ENCODE measurements at places on chromosomes 13 and 19.

GRCh38 chr13:95317039-95317989, 16.1 kb upstream of the ABCC4 start:
- peaks cover 4% of the 10 kb centered on the region for H3K4me1 ChIP-seq
- H3K4me3 ChIP-seq = no peak overlapping the region
- H3K36me3 ChIP-seq = no peaks in the 10 kb centered on the region

DNA sequence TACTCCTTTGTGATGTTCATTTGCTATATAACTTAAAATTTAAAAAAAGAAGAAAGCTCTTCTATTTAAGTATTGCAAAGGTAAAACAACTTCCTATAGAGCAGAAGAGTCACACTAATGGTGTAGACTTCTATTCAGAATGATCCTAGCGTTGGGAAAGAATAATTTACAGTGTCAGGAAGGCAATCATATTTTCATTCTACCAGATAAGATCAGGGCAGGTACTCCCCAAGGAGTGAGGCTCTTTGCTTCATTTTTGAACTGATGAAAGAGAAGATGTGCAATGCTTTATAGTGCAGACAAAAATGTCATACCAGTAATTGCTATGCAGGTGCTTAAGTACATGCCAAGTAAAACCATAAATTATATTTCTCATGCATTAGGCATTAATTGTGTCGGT, 1193.0 kb downstream of the PCDH9 start:
- H3K4me1 ChIP-seq = no peaks in the 10 kb centered on the region
- H3K36me3 ChIP-seq = no peaks in the 10 kb centered on the region
- H3K4me3 ChIP-seq = no peak overlapping the region
- H3K27ac ChIP-seq = no peak overlapping the region
- H3K27me3 ChIP-seq = no peaks in the 10 kb centered on the region
- no peak for DNase-seq

DNA sequence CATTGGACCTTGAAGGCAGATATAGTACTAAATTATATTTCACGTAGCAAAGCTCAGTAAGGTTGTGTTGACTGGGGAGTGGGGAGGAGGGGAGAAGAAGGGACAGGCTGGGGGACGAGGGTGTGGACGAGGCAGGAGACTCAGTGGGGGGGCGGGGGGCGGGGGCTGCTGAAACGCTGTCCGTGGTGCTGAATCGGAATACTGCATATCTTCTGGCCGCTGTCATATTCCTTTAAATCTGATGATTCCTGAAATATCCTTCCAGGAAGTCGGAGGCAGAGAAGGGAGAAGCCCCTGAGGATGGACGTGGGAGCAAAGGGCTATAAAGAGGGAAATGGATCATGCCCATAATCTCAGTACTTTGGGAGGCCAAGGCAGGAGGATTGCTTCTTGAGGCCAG, 34.7 kb upstream of the CASP14 start:
- no peaks in the 10 kb centered on the region for H3K4me1 ChIP-seq
- no peaks in the 10 kb centered on the region for H3K36me3 ChIP-seq
- no peak for DNase-seq
- H3K4me3 ChIP-seq = no peak overlapping the region

DNA sequence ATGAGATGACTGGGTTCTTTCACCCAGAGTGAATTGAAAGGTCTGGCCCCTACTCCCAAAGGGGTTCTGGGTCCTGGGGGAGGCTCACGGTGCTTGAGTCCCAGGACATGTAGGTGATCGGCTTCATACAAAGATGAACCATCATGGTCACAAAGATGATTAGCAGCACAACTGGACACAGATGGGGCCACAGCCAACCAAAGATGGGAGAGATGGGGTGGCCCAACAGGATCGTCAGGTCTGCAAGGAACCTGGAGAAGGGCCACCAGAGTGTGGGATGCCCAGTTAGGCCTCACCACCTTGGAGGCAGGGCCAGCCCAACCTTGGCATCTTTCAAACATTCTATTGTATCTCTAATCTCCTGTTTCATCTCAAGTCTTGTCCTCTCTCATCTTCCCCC, 34.5 kb downstream of the SLC6A16 start:
- no peak overlapping the region for H3K4me3 ChIP-seq
- no peaks in the 10 kb centered on the region for H3K36me3 ChIP-seq
- DNase-seq = no peak
- H3K27ac ChIP-seq = no peak overlapping the region

DNA sequence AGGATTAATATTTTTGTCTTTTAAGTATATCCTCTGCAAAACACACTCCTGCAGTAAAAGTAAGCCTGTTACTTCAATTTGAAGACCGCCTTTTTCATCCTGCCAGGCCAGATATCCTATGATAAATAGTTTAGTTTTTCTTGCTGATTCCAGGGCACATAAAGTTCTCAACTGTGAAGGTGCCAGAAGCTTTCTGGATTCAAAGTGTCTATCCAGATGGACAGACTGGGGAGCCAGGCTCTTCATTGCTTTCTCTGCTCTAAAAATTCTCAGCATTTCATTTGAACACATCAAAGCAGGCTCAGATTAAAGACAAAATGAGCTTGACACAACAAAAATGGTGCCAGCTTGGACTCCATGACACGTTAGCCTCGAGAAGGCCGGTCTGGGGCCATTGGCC, 53.6 kb upstream of the UBL3 start:
- peaks cover 20% of the 10 kb centered on the region for H3K4me1 ChIP-seq
- no peak overlapping the region for H3K27ac ChIP-seq
- no peak overlapping the region for H3K4me3 ChIP-seq

- DNase-seq = no peak
- peaks cover 18% of the 10 kb centered on the region for H3K4me1 ChIP-seq
- peaks cover 40% of the 10 kb centered on the region for H3K36me3 ChIP-seq
Observed at GRCh38 chr19:53190253-53190652, 2.9 kb downstream of the ZNF665 start.

DNA sequence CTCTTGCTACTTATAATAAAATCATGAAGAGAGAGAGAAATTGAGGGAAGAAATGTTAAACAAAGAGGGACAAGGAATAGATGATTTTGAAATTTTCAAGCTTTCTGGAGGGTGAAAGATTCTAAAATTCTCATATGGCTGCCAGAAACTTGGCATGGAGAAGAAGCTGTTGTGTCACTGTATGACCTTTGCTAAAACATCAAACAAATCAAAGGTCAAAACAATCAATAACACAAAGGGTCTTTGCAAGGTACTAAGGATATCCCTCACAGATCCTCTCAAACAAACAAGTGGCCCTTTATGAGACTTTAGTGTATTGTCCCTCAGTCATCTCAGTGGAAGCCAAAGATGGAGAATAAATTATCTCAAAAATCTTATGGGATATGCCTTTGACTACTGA, 1039.2 kb upstream of the MIR17HG start:
- no peak overlapping the region for H3K4me3 ChIP-seq
- no peak overlapping the region for H3K27ac ChIP-seq
- no peaks in the 10 kb centered on the region for H3K36me3 ChIP-seq
- no peaks in the 10 kb centered on the region for H3K4me1 ChIP-seq

- H3K36me3 ChIP-seq = peaks cover 3% of the 10 kb centered on the region
- DNase-seq = no peak
- no peak overlapping the region for H3K27ac ChIP-seq
- peaks cover 13% of the 10 kb centered on the region for H3K4me1 ChIP-seq
- no peaks in the 10 kb centered on the region for H3K27me3 ChIP-seq
- H3K4me3 ChIP-seq = no peak overlapping the region
Observed at GRCh38 chr19:2037651-2038255, 13.3 kb downstream of the MKNK2 start.

GRCh38 chr19:50312967-50313811, 16.0 kb downstream of the KCNC3 start:
- H3K4me3 ChIP-seq = no peak overlapping the region
- peaks cover 68% of the 10 kb centered on the region for H3K27me3 ChIP-seq
- H3K36me3 ChIP-seq = no peaks in the 10 kb centered on the region
- H3K4me1 ChIP-seq = peaks cover 13% of the 10 kb centered on the region
- H3K27ac ChIP-seq = no peak overlapping the region

Data from activated naive CD8-positive, alpha-beta T cell treated with anti-CD3 and anti-CD28 coated beads, Interleukin-2, amount 50 U/mL, for 24 hours (primary cell).